Stimulated activated CD8-positive, alpha-beta memory T cell treated with anti-CD3 and anti-CD28 coated beads, Interleukin-12 subunit alpha, Interleukin-12 subunit beta, amount 100 ng/mL, for 4 hours (primary cell): ENCODE measurements at places on chromosomes 2 and 18.

DNA sequence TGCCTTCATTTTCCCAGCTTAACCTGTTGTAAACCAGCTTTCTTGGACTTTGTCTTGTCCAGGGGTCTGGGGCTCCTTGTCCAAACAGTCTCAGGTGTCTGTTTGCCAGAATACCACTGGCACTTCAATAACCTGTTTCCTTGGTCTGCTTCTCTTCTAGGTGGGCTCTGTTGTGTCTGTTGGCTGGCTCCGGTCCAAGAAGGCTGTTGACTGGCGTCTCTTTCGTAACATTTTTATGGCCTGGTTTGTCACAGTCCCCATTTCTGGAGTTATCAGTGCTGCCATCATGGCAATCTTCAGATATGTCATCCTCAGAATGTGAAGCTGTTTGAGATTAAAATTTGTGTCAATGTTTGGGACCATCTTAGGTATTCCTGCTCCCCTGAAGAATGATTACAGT, 17.0 kb downstream of the SLC20A1 start:
- no peak for DNase-seq

- DNase-seq = no peak
Observed at GRCh38 chr2:50069454-50069853, 915.1 kb upstream of the FSHR start.

GRCh38 chr2:85534099-85534498, 4.9 kb upstream of the MAT2A start:
- DNase-seq = no peak

GRCh38 chr2:221443645-221444044, 128.5 kb downstream of the EPHA4 start:
- DNase-seq = no peak

- DNase-seq = no peak
Observed at GRCh38 chr2:235083822-235084221, 132.0 kb downstream of the SH3BP4 start.

GRCh38 chr2:5666798-5667197, 25.4 kb upstream of the SOX11 start:
- DNase-seq = no peak

DNA sequence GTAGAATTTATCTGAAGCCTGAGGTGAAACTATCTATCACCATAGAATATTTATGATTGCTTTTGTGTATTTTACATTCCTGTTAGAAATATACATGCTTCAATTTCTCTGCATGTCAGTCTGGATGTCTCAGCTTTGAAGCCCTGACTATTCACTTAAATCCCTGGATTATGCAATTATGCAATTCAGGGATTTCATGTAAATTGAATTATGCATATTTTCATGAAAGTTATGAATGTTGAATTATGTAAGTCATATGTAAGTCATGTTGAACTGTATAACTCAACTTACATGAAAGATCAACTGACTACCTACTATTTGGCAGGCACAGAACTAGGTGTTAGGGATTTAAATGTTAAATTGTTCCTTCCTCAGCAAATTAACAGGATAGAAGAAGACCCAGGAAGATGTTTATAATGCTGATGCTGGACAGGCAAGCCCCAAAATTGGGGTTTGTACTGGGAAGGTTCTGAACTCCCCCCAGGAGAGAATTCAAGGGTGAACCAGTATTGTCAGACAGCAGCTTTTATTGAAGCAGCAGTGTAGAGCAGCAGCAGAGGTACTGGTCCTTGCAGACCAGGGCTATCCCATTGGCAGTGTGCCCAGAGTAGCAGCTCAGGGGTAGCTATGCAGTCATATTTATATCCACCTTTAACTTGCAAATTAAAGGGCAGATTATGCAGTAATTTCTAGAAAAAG, 236.5 kb downstream of the ZNF804A start:
- no peak for DNase-seq

- peak; percentile 49 for DNase-seq
Observed at GRCh38 chr2:219441451-219442255, 7.0 kb downstream of the SPEG start.

DNA sequence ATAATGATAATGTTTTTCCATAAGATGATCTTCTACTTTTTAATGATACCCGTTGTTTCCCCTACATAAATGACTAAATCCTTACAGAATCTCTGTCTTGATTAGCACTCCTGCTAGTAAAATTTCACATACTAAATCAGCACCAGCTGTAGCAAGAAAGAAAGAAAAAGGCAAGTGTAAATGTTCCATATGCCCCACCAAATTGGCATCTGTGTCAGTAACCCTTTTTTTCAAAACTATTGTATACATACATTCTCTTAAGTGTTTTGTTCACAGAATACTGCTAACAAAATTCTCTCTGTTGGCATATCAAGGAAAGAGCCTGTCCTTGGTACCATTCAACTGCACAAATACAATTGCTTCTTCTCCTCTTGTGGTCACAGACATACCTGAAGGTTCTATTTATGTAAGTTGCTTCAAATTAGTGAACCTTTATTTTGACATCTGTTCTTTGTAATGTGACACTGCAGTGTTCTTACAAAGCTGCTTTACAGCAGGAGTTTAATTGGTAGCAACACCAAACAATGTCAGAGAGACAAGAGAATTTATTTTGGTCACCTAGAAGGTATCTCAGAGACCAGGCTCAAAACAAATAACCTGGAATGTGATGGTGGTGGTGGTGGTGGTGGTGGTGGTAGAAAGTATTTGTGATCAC, 641.9 kb downstream of the ZEB2 start:
- no peak for DNase-seq

DNA sequence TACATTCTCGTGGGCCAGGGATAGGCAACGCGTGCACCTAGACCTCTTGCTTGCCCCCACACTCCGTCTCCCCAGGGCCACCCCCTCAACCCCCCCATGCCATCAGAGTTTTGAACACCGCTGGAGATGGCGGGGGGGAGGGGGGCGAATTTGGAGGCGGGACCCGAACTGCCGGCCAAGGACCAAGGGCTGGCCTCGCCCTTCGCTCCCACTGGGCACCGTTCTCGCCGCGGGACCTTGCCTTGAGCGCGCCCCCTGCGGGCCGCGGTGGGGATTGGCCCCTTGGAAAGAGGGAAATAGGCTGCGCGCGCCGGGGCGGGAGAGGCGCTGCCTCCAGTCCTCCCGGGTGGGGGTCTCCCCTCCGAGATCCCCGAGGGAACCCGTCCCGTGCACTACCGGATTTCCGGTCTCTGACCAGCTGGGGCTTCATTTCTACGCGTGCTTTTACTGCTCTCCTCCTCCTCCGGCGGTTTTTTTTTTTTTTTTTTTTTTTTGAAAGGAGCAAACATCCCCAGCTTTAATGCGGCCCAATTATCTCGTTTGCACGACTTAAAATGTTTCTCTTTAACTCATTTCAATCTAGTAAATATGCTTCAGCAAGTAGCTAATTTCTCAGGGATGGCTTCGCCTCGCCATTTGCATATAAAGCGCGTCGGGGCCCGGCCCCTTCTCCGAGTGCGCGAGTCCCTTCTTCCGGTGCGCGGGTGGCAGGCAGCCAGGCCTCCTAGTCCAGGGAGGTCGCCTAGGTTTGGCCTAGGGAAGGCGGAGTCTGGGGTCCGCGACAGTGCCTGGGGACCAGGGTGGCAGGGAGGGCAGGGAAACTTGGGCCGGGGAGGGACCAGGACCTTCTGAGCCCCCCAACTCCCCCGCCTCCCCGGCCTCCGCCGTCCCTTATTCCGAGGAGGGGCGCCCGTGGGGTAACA, 10.0 kb upstream of the GBX2 start:
- no peak for DNase-seq

- no peak for DNase-seq
Observed at GRCh38 chr2:16622399-16622968, 43.1 kb downstream of the CYRIA start.

DNA sequence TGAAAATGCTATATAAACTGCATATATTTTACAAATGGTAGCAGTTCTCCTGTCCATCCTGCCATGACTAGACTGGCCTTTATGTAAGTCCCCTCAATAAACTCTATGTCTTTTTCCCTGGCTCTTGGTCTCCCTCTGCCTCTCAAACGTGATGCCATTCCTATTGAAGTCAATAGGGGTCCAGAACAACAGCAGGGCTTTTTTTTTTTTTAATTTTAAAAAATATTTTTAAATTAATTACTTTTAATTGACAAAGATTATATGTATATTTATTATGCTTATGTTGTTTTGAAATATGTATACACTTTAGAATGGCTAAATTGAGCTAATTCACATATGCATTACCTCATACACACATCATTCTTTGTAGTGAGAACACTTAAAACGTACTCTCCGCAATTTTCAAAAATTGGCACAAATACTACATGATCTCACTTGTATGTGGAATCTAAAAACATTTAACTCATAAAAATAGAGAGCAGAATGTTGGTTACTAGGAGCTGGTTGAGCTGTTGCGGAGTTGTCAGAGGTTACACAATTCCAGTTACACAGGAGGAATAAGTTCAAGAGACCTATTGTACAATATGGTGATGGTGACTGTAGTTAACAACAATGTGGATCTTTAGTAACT, 123.1 kb downstream of the LRRTM4 start:
- no peak for DNase-seq

DNA sequence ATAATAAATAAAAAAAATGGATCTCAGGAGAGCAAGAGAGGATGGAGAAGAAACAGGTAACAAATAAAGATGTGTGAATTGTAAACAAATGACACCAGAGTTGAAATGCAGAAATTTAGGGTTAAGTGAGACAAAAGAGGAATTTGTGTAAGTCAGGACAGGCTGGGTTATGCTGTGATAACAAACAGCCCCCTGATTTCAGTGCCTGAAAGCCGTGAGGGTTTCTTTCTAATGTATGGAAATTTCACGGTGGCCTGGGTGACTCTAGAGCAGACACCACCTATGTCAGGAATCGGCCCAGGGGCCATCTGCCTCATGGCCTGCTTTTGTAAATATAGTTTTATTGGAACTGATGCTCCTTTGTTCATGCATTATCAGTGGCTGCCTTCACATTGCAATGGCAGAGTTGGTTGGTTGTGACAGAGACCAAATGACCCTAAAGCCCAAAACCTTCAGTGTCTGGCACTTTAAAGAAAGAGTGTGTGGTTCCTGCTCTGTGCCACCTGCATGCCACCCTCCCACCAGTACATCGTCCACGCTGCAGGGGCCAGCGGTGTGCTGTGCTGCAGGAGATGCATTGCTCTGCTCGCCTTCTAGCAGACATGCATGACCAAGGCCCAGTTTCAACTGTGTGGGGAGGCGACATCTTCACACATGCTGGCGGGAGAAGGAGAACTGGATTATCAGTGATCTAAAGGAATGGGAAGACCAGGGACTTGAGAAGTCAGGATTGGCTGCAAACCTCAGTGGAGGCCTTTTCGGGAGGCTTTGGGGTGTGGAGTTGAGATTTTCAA, 221.2 kb upstream of the APCDD1 start:
- DNase-seq = no peak

- DNase-seq = no peak
Observed at GRCh38 chr2:182559623-182560022, 132.8 kb upstream of the PDE1A start.

GRCh38 chr2:38565333-38565732, 37.4 kb downstream of the HNRNPLL start:
- no peak for DNase-seq

DNA sequence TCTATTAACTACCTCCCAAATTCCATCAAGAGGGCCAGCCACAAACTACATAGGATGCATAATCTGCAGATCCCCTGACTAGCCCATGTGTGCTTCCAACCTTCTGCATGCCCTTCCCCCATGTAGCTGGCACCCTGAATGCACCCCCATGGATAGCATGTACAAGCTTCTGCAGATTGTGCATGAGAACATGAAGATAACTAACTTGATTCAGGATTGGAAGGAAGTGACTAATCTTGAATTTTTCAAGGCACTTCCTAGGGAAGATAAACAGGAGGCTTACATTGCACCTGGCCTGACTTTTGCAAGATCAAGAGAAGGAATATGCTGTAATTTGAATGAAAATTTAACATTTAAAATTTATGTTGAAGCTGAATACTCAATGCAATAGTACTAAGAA, 66.7 kb downstream of the CDC42EP3 start:
- no peak for DNase-seq

DNA sequence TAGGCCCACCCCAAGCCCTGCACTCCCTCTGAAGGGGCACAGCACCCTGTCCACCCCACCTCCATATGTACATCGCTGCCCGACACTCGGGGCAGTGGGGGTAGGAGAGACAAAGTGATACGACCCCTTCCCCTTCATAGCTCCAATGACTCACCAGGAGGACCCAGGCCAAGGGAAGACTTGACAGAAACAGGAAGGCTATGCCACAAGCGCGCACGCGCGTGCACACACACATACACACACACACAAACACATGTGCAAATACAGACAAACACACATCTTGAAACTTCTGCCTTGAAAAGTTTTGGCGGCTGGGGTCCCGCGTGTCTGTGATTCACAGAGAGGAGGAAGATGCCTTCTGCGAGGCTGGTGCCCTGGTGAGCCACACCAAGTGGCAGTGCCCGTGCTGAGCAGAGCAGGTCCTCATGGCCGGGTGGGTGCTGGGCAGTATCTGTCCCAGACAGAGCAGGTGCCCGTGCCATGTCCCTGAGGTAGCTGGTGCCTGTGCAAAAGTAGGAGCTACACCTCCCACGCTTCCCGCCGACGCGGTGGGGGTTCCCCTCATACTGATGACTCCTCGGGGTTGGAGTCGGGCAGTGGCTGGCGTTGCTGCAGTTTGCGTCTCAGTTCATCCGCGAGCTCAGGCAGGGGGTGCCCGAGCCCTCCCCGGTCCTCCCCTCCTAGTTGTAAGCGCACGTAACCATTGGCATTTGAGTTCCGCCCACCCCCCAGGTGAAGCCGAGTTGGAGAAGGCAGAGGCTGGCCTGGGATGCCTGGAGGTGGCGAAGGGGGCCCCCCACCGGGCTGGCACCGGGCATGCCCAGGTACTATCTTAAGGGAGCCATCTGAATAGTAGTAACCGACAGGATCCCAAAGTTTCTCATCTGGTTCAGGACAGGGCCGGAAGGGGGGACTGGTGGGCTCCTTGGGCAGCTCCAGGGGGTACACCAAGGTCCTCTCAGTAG, 2.5 kb upstream of the ANKRD39 start:
- no peak for DNase-seq

DNA sequence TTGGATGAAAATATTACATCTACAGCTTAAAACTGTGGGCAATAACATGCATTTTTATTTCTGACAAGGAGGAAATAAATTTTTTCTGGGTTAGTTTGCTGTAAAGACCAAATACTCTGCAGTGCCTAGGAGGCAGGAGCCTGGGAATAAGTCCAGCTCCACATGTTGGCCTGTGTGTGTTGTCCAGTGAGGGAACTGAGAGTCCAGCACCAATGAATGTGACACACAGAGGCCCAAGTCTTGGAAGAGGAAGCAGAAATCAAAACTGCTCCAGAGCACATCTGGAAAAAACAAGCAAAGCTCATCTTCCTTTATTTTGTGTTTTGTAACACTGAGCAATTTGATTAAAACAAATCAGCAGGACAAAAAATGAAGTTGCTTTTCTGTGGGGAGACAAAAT, 63.1 kb upstream of the KLHL14 start:
- DNase-seq = no peak

- no peak for DNase-seq
Observed at GRCh38 chr2:178177066-178177679, 17.1 kb upstream of the OSBPL6 start.
